ENCODE measurements at places on chromosomes 11 and 22.
A peak's percentile ranks its signal among the peaks of the same experiment; 100 is the strongest.

DNA sequence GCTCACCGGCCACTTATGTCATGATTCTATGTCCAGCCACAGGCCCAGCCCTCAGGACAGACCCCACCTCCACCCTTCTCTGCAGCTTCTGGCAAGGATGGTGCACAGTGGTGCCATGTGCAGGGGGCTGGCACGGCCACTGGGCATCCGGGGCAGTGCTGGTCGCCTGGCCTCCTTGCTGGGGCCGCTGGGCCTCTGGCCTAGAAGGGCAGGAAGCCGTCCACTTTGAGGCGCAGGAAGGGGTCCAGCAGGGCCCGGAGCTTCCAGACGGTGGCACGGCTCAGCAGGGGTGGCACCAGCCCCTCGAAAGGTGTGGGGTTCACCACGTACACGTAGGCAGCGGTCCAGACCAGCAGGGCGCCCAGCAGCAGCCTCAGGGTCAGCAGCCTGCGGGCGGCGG is 2.4 kb downstream of the CCDC188 start:
- DNase-seq: no peak

DNA sequence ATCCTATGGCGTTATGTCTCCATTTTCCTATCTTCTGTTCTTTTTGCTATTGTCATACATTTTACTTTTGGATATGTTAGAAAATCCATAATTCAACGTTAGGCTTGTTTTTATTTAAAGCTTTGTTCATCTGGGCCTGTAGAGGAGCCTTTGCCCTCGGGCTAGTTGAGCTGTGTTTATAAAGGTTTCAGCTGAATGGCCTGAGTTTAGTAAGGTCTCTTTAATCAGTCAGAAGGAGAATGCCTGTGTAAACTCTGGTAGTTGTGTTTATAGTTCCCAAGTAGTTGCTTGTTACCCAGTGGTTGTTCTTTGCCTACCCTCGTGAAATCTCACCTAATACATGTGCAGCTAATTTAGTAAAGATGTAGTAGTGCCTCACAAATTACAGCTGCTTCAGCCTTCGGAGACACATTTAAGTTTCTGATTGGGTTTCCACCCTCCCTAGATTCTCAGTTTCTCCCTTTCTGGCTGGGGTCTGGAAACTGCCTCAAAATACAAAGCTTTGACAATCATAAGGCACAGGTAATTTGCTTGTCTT is 33.1 kb downstream of the MTMR3 start:
- no peak for DNase-seq

DNA sequence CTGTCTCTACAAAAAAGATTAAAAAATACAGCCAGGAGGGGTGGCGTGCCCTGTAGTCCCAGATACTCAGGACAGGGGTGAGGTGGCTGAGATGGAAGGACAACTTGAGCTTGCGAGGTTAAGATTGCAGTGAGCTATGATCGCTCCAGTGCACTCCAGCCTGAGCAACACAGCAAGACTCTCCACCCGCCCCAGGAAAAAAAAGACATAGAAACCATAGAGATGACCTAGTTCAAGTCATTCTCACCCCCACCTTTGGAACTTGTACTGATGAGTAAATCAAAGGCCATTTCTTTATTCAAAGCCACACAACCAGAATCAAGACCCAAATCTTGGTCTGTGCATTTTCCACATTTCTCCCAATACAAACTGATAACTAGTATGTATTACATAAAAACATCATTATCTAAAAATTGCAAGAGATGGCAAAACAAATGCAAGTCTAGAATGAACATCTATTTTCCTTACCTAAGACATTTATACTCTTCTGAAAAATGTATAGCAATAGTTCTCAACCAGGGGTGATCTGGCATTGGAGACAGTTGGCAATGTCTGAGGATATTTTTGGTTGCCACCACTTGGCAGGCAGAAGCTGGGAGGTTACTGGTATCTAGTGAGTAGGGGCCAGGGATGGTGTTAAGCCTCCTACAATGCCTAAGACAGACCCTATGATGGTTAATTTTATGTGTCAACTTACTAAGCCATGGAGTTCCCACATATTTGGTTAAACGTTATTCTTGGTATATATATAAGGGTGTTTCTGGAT is 34.6 kb downstream of the LGR4 start:
- DNase-seq: no peak

GRCh38 chr11:123578778-123579481 is 75.5 kb downstream of the SCN3B start:
- no peak for DNase-seq

GRCh38 chr11:123640029-123640428 is 14.4 kb downstream of the SCN3B start:
- DNase-seq: no peak

DNA sequence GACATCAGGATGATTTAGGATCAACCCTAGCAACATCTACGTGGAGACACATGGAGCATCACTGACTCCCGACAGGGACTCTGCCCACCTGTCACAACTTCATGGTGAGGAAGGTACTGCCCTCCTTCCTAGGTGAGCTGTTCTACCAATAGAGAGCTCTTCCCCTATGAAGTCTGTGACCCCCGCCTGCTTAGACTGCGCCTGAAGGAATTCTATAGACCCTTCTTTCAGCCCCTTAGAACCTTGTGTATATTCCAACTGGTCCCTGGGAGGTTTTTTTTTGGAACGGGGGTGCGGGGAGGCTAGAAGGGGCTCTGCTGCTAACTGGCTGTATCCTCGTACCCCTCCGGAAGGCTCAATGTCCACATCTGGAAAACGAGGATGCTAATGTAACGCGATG is 566 bp downstream of the INTS4 start:
- DNase-seq: no peak

DNA sequence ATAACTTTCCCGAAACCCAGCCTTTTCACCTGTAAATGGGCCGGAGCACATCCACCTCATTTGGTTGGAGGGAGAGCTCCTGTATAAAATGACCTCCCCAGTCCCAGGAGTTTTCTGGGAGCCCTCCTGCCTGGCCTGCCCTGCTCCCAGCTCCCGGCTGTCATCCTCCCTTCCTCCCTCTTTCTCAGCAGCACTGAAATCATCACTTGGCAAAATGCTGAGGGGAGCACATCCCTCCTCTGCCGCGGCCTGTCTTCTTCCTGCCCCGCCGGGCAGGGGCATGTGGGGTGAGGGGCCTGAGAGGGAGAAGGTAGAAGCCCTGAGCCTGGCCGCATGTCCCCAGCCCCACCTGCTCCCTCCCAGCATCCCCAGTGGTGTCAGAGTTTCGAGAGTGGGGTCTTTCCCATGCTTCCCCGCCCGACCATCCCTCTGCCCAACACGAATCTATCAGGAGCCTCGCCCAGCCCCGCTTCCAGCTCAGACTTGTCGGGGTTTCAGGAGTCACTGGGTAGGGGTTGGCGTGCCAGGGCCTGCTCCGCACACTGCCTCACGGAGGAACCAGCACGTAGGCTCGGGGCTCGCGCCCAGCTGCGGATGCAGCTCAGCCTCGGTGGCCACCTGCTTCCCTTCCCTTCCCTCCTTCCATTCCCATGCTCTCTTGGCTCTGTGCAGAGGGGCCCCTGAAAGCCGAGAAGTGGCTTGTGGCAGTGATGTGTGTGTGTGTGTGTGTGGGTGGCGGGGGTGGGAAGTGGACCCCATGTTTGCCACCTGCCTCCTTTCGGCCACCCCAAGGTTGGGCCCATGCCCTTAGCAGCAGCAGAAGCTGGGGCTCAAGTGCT is 37.1 kb downstream of the NECTIN1 start:
- DNase-seq: no peak

- no peak for DNase-seq
Measured at GRCh38 chr11:16793009-16793408, 54.6 kb downstream of the C11orf58 start.

DNA sequence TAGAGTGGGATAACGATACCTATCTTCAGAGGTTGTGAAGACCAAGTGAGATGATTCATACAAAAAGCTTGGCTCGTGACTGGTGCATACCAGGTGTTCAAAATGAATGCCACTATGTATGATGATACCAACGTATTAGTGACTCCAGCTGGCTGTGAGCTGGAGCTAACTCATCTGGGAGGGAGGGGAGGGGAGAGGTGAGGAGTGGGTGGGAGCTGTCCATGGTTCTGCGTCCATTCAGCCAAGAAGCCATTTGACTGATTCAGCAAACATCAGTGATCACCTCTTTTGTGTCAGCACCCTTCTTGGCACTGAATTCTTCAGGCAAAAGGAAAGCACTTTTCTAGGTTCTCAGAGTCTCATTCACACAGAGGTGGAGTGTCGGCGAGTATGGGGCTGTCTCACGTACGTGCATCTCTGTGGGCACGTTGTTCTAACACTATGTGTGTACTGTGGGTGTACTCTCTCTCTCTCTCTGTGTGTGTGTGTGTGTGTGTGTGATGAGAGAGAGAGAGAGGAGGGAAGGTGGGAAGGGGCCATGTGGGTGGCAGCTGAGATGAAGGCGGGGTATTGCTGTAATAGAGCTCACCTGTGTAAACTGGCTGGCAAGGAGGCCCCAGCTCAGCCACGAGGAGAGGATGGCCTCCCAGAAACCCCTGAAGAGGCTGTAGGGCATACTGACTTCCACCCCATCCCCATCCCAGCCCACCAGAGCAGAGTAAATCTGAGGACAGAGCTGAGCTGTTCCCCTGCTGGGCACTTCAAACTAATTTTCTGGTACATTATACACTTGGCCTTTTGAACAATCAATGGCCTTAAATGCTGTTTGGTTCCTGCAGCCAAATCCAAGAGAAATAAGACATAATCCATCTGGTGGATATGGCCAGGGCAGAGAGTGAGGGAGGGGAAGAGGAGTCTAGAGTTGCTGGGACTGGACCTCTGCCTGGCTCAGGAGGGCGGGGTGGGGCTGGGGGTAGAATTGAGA is 96.1 kb upstream of the THY1 start:
- no peak for DNase-seq

GRCh38 chr22:20153945-20154344 is 3.1 kb upstream of the CCDC188 start:
- DNase-seq: no peak

DNA sequence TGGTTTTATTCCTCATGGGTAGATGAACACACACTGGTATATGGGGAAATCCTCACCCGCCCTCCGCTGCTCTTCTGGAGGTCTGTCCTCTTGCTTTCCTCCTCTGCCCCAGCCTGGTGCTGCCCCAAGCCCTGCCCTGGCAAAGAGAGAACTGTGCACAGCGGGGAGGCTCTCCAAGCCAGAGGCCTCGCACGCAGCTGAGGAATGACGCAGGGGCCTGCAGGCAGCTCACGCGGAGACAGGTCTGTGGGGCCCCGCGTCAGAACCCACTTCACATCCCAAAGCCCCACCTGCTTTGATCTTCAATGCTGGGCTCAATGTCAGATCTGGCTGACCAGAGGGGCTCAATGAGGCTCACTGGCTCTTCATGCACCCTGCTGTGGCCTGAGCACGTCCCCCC is 10.0 kb downstream of the GATD1 start:
- no peak for DNase-seq

DNA sequence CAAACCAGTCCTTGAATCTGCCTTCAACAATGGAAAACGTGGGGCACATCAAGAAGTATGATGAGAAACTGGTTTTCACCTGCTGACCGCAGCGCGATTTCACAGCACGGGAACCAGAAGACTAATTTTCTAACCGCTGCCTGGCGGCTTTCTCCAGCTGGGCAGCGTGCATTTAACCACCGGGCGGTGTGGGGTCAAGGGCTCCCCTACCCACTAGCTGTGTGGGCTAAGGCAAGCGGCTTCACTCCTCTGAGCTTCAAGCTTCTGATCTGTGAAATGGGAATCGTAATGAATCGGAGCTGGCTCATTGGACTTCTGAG is 4.2 kb downstream of the SHANK2 start:
- no peak for DNase-seq

DNA sequence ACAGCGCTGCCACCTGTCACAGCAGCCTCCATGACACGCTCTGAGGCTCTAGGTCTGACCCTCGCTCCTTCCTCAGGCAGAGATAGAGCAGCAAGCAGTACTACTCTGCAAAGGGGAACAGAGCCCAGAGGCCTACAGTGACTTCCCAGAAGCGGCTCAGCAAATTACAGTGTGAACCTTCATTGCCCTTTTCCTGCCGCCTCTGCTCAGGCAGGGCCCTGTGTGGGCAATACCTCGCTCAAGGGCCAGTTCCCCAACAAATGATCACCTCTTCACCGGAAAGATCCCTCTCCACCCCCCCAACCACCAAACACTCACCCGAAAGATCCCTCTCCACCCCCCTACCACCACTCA is 12.3 kb downstream of the KIAA0930 start:
- no peak for DNase-seq

DNA sequence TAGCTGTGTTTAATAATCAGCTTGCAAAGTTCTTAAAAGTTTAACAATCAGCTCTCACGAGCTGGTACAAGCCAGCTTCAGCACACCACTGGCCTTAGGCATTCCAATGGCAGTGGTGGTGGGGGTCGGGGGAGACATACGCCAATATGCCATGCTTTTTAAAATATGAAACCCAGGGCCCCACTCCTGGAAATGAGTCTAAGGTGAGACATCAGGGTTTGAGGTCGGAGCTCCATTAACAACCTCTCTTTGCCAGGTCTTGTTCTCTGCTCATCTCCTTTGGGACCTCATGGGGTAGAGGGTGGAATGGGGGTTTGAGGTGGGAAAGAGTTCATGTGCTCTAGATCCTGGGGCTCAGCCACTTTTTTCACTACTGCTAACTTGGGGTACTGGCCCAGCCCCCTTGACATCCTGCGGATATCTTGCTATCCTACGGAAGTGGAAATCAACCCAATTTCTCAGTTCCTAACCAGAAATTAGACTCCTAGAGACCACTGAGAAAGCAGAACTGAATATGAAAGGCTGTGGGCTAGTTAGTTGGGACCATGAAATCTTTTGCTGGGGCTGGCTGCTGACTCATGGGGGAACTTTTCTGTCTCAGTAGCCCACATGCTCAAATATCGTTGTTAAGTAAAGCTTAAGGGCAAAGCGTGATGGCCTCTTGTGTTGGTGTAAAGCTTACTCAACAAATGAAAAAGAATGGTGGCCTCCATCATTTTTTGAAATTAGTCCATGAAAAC is 90.1 kb downstream of the PDHX start:
- peak; percentile 95 for DNase-seq

DNA sequence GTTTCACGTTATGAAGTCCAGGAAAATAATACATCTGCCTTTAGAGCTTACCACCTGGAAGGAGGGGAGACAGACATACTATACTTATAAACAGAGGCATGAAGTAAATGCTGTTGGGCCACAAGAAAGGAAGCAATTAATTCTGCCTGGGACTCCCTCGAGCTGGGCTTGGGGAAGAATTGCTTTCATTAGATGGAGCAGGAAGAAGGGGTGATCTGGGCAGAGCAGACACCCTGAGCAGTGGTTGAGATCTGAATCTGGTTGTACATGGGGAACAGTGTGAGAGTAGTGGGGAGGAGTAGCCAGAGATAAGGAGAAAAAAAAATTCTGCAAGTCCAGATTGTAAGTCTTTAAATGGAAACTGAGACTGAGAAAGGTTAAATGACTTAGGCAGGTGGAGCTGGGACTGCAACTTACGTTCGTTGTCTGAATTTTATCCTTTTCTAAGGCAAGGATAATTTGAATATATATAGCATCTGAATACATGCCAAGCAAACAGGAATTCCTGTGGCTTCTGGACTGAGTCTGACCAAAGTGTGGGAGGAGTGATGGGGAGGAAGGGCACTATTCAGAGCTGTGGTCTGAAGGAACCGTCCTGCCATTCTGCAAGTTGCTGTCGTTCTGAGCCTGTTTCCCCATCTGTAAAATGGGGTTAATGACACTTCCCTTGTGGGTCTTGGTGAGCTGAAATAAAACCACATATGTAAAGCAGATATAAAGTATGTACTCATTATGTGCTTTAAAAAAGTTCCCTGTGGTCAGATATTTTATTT is 7.9 kb downstream of the NCAM1 start:
- no peak for DNase-seq

All from GM12878 (cell line).